Cortex of kidney (tissue), 1 donor: ENCODE measurements at places on chromosomes 2 and 18.

DNA sequence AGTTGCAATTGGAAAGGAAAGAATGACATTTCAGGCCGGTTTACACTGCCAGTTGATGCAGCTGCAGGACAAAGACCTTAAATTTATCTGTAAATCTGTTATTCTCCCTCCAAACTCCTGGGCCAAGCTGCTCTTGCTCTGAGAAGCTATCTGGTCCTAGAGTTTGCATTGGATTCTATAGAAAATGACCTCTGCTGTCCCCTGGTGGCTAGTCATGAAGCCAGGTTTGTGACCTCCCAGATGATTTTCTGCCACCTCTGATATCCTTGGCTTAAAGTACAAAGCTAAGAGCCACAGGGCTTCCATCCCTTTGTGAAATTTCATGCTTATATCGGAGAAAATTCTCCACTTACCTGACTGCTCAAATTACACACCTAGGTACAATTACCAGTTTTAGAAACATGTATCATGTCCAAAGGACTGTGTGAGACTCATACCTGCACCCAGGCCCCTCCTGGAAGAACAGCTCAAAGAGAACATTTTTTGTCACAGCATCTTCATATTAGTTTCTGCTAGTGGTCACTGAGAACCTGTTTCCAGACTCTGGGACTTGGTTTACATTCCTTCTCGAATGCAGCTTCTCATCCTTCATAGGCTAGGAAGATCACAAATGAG lies 28.9 kb upstream of the IER3IP1 start:
- DNase-seq, result no peak

DNA sequence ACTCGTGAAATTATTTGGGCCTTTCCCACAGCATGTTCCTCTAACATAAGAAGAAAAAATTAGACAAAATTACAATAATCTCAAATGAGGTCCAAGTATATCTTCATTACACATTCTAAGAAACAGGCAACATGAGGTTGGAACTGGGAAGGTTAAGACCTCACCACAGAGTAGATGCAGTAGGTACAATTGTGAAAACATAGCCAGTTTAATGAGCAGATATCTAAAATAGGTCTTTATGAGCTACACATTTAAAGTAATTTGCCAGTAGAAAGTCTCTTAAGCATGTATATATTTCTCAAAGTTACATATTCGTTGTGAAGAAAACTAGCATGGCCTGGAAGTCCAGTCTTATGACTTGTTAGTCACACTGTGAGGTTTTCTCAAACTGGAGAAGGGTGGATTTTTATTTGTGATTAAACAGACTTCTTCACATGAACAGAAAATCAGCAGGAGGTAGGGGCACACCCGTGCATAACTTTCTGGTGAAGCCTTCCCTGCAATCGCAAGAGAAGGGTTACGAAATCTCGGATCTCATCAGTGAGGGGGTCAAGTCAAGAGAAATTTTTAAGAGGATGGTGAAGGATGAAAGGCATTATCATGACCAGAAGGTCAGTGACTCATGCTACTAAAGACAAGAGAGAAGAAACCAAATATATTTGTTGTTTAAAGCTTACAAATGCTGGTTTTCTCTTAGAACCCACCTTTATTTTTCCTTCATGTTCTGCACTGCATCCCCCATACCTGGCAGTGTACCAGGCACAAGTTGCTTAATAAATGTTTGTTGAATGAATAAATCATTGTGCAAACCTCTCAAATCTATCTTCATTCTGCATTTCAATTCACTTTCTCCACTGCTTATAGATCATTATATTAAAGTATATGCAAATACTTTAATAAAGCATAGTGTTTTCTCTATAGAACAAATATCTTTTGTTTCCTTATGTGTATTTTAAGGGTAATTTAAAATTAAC lies 5.1 kb upstream of the RAB27B start:
- DNase-seq, result no peak

GRCh38 chr18:9851511-9851910 lies 34.3 kb upstream of the TXNDC2 start:
- no peak for DNase-seq

DNA sequence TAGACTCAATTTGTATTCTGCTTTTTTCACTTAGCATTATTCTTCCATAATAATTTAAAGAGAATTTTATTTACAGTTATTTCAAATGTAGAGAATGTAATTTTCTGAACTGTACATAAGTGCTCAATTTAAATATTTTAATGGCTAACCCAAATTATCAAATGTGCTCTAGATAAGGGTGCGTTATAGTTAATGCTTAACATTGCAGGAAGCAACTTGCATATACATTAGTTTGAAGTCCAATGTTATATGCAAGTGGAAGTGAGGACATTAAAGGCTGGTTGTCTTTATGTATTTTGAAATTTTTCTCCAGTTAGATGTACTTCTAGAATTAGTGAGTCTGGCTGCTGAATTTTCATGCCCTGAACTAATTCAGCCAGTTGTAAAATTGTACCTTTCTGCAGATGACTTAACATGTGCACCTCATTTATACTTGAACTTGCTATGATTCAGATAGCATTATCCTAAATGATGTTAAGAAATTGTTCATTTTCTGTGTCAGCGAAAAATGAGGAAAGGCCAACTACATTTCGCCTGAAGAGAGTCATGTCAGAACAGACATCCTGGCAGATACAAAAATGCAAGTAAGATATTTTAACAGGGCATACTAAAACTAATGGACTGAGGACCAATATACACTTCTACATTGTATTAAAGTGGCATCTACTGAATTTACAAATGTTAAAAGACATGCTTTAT lies 59.2 kb upstream of the GAREM1 start:
- no peak for DNase-seq
